ENCODE measurements at places on chromosomes 5 and 9. TPM values are rescaled to one million over a fixed set of nuclear protein-coding genes. Genes with fewer than 3 reads are reported as not detected.

SEMA5A gene
- 38.2 TPM for polyA plus RNA-seq

CARTPT gene
- not detected for polyA plus RNA-seq

GRCh38 chr9:126915281-126915816 lies 767 bp downstream of the RALGPS1 start:
- no peak for DNase-seq

DNA sequence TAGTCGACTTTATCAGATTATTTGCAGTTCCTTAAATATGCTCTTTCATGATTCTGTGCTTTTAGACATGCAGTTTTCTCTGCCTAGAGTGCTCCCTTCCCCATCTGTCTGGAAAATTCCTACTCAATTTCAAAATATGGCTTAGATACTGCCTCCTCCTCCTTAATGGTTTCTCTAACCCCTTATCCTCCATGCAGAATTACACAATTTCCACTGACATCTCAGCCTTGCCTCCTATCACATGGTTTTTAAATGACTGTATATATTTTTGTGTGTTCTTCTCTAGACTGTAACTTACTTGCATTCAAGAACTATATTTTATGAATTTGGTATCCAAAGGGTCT lies 85.2 kb downstream of the SLC44A1 start:
- no peak for DNase-seq

- DNase-seq: no peak
These were observed 335.9 kb downstream of the SEMA5A start for GRCh38 chr5:9209846-9210492.

GRCh38 chr9:15936306-15936921 lies 383.6 kb downstream of the CCDC171 start:
- peak; percentile 70 for DNase-seq

- no peak for DNase-seq
These were observed 649.9 kb downstream of the IRX1 start for GRCh38 chr5:4245511-4245910.

GRCh38 chr5:74510476-74511075 lies 130.0 kb downstream of the ENC1 start:
- no peak for DNase-seq

IDNK gene
- polyA plus RNA-seq: 10.7 TPM

DNA sequence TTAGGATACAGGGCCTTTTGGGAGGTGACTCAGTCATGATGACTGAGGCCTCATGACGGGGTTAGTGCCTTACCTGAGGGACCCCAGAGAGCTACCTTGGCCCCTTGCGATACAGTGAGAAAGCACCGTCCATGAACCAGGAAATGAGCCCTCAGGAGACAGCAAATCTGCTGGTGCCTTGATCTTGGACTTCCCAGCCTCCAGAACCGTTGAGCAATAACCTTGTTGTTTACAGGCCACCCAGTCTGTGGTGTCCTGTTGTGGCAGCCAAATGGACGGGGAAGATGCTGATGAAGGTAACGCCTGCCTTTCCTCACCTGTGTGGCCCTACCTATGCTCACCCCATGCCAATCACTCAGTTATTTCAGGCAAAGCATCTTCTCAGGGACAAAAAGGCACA lies 5.6 kb upstream of the GFPT2 start:
- no peak for DNase-seq

GRCh38 chr9:97615439-97616072 lies 17.6 kb downstream of the TSTD2 start:
- no peak for DNase-seq

MARVELD2 gene
- polyA plus RNA-seq: 29.5 TPM

- DNase-seq: no peak
These were observed 20.8 kb downstream of the OBP2B start for GRCh38 chr9:133188006-133188842.

DNA sequence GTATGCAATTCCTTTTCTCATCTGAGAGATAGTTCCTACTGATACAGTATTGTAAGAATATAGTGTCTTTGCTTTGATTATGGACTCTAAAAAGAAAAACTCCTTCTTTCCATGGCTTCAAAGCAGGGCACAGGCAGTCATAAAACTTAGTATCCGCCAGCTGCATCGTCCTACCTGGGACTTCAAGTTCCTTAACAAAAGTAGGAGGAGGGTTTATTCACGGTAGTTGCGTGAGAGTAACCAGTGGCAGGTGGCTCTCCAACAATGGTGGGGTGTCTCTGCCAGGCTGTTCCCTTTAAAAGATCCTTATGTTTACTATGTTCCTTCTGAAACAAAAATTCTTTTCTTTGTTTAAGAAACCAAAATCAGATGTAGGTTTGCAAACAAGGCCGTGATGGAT lies 173.5 kb upstream of the DMAC1 start:
- no peak for DNase-seq

DNA sequence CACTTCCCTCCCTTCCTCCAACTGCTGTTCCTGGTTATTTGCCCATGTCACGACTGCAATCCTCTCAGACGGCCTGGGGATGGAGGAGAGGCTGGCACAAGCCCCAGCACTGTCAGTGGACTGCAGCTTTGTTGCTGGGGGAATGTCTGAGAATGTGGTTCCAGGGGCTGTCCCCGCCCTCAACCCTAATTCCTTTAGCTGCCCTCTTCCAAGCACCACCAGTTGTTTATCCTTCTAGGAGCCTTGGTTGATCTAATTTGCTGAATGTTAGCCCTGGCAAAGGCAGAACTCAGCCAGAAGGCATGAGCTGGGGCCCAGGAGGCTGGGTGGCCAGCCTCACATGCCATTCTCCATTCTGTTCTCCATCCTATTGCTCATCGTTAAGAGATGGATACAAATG lies 51.6 kb downstream of the ADAM19 start:
- no peak for DNase-seq

GRCh38 chr9:88196142-88196790 lies 58.0 kb upstream of the SPATA31C2 start:
- no peak for DNase-seq

GRCh38 chr9:4890242-4890641 lies 94.8 kb upstream of the JAK2 start:
- no peak for DNase-seq

- no peak for DNase-seq
These were observed 17.9 kb downstream of the GALNT12 start for GRCh38 chr9:98825414-98825813.

DNA sequence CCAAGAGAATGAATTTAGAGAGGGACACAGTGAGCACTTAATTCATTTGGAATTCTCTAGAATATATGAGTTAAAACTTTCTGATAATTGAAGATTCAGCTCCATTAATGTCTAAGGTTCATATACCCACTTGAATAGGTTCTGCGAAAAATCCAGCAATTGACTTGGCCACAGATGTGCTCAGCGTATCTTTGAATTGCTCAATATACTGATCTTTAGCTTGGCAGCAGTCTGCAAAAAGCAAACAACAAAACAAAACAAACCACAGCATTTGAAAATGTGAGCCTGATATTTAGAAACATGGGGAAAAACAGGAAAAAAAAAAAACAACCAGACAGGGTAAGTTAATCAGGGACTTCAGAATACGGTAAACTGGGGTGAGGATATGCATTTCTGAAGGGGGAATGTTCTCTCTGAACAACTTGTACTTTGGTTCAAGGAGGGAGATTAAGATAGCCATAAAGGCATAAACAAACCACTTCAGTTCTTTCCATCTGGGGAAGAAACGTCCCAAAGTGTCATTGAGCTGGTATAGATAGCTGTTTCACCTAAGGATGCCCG lies 21.4 kb downstream of the AGXT2 start:
- DNase-seq: no peak

UBE2R2 gene
- polyA plus RNA-seq: 61.7 TPM

DNA sequence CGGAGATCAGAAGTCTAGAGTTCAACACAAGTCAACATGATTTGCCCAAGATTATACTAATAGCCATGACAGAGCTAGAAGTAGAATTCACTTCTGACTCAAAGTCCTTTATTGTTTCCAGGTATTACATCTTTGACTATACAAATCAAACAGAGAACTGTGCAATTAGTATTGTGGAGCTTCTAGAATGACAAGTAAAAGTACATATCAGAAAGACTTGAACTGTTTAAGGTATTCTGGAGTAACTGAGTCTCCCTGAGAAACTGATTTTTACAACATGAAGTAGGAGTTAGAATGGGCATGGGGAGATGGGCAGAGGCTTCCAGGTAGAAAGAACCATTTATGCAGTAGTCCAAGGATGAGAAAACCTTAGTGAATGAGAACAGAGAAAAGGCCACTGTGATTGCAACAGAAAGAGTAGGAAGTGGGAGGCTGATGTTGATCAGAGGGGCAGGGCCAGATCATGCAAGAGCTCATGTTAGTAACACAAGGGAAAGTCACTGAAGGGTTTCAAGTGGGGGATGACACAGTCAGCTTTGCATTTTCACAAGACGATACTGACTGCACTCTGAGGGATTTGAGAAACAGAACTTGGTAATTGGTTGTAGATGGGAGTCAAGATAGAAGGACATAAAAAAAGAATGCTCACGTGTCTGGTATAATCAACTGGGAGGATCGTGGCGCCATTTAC lies 280.7 kb downstream of the RFX3 start:
- no peak for DNase-seq

GDNF gene
- polyA plus RNA-seq: 15.9 TPM

DNA sequence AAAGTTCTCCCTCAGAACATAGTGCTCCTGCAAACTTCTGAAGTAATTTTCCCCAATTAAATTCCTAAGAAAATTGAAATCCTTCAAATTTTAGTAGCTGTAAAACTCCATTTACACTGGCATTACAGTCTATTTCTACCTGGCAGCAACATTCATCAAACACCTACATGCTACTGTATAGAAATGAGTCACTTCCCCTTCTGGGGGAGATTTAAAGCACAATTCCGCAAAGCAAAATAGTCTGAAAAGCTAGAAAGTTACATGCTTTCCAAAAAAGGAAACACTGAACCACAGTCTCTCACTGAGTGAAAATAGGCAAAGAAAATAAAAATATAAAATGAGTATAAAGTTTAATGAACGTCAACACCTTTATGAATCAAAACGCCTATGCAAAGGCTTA lies 43.3 kb downstream of the MCTP1 start:
- no peak for DNase-seq

PTGES gene
- 5.9 TPM for polyA plus RNA-seq

DNA sequence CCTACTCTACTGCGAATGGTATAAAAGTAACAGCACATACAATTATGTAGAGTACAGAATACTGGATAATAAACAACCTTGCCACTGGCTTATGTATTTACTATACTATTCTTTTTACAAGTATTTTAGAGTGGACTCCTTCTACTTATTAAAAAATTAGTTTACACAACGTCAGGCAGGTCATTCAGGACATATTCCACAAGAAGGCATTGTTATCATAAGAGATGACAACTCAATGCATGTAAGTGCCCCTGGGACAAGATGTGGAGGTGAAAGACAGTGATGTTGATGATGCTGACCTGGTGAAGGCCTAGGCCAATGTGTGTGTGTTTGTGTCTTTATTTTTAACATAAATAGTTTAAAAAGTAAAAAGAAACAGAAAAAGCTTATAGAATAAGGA lies 421.7 kb downstream of the CDH12 start:
- no peak for DNase-seq

DNA sequence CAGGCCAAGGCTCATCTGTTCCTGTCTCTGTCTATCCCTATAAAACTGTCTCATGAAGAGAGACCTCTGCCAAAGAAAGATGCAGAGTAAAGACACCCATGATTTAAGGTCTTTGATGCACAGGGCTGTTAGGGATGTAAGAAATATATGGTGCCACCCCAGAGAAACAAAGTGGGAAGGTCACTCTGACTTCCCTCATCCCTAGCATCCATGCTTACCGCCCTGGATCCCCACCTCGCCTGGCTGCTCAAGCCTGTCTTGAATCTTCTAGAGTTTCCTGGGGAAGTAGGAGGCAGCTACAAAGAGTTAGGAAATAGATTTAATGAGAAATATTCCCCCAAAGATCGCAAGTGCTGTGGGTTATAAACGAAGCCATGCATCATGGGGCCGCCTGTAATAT lies 349.2 kb downstream of the SLIT3 start:
- DNase-seq: no peak
